ENCODE measurements at places on chromosomes 2 and 18.
A peak's percentile ranks its signal among the peaks of the same experiment; 100 is the strongest.

- DNase-seq, result no peak
Observed at GRCh38 chr2:9941196-9941995, 10.1 kb upstream of the GRHL1 start.

GRCh38 chr2:99810225-99810624 lies 320.4 kb upstream of the REV1 start:
- DNase-seq, result no peak

- DNase-seq, result no peak
Observed at GRCh38 chr18:25256439-25256838, 95.5 kb downstream of the ZNF521 start.

DNA sequence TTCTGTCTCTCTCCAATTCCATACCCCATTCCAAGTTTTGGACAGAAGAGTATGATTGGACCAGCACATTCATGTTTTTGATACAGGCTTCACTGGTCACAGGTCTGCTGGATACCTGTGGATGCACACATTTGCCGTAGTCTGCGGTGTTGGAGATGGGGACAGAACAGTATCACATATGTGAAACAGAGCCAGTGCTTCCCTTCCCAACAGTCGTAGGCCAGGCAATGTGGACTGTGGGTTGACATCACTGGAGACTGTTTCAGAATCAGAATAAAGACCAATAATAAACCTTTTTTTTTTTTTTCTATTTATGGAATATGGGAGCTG lies 18.7 kb downstream of the ACSL3 start:
- DNase-seq, result no peak

GRCh38 chr2:174614261-174614660 lies 16.7 kb upstream of the WIPF1 start:
- DNase-seq, result no peak

GRCh38 chr18:50548160-50548559 lies 11.7 kb upstream of the MAPK4 start:
- DNase-seq, result no peak

GRCh38 chr2:145530653-145531052 lies 1010.7 kb upstream of the ZEB2 start:
- DNase-seq, result no peak

- no peak for DNase-seq
Observed at GRCh38 chr2:36882532-36882931, 83.8 kb downstream of the STRN start.

- DNase-seq, result no peak
Observed at GRCh38 chr2:133676392-133677130, 108.3 kb upstream of the NCKAP5 start.

DNA sequence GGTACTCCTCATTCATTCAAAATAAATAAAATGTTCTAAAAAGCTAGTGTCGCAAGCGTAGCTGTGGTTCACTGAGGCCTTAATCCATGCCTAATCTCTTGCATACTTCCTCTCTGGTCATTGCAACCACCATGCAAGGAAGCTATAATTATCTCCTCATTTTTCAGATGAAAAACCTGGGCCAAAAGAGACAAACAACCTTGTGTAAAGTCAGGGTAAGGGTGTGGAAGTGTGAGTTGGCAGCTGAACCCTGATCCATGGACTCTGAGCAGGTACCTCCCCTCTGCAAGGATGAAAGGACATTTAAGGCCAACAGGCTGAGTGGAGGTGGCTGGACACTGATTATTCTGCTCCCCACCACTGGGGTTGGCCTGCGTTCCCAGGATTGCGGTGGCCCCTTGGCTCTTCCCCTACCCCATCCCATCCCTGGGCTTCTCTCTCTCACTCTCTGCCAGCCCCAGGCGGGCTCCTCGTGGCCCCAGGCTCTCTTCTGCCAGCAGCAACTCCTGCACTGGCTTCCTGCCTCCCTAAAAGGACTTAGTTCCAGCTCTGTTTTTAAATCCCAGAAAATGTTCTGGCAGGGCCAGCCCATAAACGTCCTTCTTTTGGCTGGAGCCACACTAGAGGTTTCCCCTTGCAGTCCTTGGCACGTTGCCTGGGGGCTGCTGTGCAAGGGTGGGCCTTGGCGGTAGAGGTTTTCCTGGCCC lies 72.0 kb upstream of the AFF3 start:
- DNase-seq, result no peak

DNA sequence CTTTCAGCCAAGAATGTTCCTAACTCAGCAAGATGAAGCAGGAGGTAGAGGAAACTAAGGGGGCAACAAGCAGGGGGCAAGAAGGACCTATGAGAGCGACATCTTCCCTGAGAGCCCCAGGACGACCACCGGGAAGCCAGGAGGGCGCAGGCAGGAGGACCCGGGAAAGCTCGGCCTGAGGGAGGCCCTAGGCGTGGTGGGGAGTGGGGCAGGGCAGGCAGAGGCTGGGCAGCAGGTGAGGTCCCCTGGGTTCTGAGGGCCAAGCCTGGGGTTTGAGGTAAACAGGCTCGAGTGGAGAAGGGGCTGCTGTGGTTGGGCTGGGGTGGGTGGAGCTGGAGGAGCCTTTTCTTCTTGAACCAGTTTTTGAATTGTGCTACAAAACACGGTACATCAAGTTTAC lies 1.3 kb upstream of the ALPI start:
- no peak for DNase-seq

DNA sequence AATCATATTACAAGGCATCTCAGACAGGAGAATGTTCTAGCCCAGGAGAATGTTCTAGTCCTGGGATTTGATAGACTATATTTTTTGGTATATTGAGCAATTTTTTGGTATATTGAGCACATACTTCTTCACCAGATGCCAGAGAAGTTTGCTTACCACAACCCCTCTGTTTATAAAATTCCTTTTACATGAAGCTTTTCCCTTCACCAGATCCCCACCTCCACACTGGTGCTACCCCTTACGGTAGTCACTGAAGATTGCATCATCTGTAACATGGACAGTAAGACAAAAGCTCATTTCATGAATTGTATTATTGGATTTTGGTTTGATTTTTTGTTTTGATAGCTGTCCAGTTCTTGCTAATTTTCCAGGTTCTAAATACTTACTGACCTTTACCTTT lies 7.2 kb upstream of the HNMT start:
- DNase-seq, result no peak

DNA sequence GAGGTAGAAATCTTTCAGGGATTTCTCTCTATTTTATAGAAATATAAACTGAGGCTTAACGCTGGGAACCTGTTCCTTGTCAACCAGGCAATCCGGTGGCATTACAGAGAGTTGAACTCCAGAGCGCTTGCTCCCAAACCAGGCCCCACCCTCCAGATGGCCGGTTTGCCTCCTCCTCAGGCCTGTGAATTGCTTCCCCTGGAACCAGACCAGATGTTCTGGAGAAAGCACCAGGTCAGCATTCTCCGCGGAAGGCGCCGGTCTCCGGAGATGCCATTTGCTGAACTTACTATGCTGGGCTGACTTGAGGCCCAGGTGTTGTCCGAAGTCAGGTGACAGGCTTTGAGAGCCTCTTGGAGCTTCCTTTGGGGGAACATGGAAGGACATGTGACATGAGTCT lies 17.2 kb downstream of the TNP1 start:
- DNase-seq, result no peak

GRCh38 chr18:26926066-26926675 lies 60.7 kb upstream of the AQP4 start:
- DNase-seq, result no peak

GRCh38 chr18:62610701-62611411 lies 88.0 kb downstream of the ZCCHC2 start:
- DNase-seq, result no peak

DNA sequence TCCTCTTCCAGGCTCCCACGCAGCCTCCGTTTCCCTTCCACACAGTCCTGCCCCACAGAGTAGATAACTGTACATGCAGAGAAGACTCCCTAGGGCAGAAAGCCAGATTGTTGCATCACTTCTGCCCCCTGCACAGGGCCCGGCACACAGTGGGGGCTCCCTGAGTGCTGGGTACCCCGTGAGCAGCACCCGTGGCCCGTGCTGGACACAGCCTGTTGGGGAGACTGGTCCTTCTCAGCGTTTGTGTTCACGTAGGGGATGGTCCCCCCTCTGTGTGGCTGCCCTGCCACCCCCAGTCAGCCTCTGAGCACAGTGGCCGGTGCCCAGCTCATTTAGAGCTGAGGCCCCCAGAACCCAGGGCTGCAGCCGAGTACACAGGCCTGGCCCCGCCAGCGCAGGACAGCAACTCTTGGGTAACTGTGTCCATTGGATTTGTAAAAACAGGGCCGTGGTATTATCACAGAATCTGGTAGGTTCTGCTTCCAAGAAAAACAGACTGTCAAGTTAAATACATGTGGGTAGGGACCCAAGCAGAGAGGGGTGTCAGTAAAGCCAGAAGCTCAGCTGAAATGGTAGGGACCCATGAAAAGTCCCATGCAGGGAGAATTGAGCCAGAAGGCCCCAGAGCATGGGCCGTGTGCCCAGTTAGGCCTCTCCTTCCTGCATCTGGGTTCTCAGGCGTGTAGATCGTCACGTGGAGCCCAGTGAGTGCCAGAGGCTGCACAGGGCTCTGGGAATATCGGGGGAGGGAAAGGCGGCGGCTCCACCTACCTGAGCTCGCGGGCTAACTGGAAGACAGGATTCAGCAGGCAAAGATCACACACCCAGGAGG lies 257.3 kb downstream of the ATAD2B start:
- no peak for DNase-seq

DNA sequence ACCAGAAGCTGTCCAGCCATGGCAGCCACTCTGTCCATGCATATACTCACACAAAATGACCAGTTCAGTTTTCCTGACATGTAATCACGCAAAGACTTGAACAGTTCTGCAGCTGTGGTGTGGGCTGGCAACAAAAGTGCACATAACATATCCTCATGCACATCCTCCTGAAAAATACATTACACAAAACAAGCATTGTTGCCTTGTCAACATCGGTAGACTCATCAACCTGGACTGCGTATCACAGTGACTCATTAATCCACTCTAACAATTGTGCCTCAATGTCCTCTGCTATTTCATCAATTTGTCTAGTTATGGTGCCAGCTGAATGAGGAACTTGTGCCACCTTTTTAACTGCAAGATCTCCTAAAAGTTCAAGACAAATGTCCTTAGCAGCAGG lies 19.5 kb downstream of the RBKS start:
- DNase-seq, result no peak

DNA sequence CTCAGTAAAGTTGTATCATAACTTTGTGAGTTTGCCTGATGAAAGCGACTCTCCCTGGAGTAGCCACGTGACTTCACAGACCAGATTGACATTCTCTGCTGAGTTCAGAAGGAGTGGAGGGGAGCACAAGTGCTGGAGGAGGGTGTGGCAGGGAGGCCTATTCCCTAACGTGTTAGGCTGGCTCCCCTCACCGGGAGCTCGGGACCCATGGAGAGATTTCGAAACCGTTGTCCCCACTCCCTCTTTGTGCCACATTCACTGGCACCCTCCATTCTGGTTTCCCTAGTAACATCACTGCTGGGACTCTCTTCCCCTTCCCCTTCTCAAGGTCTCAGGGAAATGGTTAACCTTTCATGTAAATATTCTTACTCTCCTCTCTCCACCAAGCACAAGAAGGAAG lies 279.9 kb downstream of the ALPK2 start:
- DNase-seq, result no peak

DNA sequence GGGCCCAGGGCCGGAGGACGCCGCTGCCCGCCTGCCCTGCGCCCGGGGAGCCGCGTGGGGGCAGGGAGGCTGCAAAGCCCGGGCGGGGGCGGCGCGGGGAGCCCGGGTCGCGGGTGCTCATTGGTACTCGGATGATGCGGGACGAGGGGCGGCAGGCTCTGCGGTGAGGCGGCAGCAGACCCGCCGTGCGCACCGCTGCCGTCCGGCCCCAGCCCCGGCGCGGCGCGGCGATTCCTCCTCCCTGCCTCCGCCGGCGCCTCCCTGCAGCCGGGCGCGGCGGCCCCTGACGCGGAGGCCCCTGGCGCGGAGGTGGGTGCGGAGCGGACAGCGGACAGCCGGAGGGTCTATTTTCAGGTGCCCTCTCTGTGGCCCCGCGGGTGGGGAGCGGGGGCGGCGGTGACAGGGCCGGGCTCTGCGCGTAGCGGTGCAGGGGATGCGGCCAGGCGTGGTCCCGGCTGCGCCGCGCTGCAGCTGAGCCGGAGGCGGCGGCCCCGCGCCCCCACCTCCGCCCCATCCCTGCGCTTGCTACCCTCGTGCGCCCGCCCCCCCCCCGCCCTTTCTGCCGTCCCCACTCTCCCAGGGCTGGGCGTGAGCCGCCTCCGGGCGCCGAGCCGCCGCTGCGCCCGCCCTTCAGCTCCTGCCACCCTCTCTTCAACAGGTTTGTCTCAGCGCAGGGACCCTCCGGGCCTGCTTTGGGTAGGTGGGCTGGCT lies 640 bp downstream of the SPTBN1 start:
- peak; percentile 65 for DNase-seq

GRCh38 chr2:57080035-57080434 lies 896.2 kb downstream of the CCDC85A start:
- no peak for DNase-seq

DNA sequence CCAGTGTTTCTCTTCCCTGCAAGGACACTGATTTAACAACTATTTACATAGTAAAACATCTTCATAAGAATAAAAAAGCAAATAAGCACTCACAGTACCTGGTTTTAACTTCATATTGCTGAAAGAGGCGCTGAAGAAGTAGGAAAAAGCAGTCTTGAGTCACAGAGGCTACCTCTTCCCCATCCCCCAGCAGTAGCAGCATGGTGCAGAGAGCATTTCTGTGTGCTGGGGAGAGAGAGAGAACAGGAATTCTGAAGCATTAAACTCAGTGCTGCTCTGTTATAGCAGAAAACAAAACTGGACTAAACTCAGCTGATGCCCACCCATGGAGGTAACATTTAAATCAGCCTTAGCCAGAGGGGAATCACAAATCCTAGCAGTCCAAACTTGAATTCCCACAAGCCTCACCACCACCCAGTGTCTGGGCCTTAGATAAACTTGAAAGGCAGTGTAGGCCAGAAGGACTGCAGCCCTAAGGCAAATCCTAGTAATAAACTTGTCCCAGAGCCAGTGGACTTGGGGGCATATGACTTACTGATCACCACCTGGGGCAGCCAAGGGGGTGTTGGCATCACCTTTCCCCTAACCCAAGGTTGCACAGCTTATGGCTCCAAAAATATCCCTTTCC lies 321.8 kb upstream of the CWC22 start:
- no peak for DNase-seq

DNA sequence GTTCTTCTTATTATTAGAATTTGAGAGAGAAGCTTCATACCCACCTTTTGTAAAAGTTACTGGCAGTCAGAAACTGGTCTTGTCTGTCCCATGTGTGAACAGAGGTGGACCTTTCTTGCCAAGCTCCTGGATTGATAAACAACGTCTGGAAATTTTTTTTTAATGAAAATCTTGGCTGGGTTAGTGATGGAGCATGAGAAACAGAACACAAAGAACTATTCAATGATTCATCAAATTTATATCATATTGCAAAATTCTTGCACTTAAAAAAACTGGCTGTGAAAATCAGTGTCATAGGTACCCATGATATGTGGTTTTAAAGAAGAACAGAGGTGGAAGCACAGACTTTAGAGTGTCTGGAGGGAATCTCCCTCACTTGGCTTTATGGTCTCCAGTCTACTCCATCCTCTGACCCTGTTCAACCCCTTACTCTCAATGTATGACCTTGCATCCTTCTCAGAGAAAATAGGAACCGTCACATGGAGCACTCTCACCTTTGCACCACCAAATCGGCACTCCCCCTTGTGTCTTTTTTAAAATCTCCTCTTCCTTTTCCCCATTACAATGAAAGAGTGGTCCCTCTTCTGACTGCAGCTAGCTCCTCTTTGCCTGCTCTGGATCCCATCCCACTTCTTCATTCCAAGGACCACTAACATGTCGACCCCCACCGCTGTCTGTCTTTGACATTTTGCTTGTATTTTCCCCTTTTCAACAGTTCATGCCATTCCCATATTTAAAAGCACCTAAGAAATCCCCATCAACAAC lies 58.2 kb downstream of the COPS8 start:
- no peak for DNase-seq

GRCh38 chr18:28814365-28814764 lies 637.4 kb upstream of the CDH2 start:
- no peak for DNase-seq

Data from GM20000 (cell line).